T-helper 2 cell treated with Interferon-gamma antibody and Interleukin-4, amounts not matched to agents 5 μg/mL and 100 μg/mL, for 36 hours (primary cell): ENCODE measurements at places on chromosomes 11 and 22.

DNA sequence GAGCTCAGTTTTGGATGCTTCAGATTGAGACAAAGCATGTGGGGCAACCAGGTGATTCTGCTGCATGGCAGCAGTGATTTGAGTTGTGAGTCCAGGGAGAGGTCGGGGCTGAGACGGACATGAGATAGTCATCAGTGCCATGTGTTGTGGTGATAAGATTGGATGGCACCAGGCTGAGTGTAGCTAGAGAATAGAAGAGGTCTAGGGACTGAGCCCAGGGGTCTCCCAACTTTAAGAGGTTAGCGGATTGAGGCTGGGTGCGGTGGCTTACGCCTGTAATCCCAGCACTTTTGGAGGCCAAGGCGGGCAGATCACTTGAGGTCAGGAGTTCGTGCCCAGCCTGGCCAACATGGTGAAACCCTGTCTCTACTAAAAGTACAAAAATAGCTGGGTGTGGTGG, 6.3 kb upstream of the CTSD start:
- no peak for DNase-seq

DNA sequence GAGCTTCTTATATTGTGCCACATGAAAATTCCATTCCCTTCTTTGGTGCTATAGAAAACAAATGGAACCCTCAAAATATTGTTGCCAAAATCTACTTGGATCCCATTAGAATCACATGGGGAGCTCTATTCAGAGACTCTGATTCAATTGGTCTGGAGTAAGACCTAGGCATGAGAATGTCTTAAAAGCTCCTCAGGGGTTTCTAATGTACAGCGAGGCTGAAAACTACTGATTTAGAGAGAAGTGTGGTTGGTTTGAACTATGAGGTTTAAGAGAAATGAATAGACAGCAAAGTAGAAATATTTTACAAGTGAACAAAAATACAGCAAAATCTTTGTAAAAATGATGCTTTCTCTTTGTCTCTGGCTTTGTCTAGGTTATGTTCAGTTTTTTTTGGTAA, 514.7 kb downstream of the CNTN5 start:
- no peak for DNase-seq

DNA sequence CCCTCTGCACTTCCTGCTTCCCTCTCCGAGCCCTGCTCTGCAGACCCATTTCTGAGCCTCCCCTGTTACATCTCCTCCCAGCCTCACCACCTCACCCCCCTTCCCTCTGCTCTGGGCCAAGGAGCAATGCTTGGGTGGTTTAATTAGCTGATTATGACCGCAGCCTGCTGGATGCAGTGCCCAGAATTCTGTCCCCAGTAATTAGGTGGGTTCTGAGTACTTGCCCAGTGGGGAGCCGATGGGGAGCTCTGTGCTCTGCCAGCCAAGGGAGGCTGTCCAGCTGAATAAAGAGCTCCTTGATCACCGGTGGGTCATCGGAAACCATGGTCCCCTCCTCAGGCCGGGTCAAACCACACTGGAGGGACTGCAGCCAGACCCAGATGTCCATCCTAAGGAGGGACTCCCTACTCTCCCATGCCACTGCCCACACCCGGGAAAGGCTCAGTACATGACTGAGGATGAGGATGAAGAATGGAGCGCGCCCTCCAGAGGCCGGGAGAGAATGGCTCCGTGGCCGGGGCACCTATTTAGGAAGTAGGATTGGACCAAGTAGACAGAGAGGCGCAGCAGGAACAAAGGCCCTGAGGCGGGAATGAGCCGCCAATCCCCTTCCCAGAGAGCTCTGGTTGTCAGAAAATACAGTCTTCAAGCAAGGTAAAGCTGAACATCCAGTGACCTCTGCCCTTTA, 9.1 kb downstream of the ARRB1 start:
- DNase-seq = no peak

DNA sequence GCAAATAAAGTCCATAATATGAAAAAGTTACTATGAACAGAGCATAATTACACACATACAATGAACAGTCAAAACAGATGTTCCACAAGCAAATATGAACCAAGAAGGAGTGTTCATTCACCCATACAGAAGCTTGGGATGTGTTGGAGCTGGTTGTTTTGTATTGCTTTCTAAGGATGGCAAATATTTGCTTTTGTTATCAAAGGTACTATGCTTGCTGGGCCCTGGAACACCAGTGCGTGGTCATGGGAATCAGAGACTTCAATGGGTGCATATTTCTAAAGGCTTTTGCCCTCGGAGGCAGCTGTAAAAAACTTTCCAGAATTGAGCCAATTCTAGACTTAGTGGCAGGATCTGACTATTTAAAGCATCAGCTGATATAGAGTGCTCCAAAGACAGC, 85.1 kb downstream of the BARX2 start:
- DNase-seq = no peak

DNA sequence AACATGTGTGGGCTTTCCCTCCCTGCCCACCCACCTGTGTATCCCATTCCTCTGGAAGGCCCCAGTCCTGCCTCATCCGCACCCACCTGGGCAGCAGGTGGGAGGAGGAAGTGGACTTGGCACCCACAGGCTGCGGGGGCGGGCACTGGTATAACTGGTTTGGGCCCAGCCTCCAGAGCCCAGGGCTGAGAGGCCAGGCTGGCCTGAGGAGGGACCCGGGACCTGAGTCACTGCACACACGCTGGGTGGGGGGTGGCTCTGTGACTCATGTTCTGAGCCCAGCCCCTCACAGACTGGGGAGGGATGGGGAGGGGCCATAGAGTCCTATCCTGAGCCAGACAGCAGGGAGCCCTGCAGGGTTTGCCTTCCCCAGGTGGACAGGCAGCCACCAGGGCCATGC, 16.7 kb downstream of the PHLDA2 start:
- no peak for DNase-seq

- DNase-seq = no peak
These were observed 35.1 kb downstream of the NRXN2 start for GRCh38 chr11:64687643-64688533.

GRCh38 chr11:111635706-111636045, 33.4 kb downstream of the SIK2 start:
- no peak for DNase-seq

DNA sequence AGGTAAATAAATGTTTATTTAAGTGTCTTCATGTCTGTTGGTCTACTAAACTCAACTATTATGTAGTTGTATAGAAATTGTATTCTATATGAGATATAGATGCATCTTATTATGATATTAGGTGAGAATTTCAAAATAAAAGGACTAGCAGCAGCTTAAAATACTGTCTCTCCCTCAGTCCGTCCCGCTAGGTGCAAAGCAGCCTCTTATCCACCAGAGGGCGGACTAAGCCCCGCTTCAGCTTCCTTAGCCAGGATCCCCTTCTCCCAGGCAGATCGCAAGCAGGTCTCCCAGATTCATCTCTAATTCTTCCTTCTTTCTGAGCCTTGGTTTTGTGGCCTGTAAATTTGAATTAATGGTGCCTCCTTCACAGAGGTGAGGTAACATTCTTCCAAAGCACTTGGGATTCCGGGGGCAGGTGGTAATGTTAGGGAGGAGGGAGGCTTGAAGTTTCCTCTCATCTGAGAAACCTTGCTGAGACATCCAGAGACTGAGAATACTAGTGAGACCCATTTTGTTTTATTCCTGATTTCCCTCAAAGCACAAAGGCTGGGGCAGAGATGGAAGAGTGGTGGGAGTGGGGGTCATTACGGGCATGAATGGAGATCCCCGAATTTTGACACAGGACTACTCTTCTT, 13.5 kb upstream of the INSC start:
- DNase-seq = peak; percentile 20

GRCh38 chr11:33610903-33611302, 89.7 kb downstream of the C11orf91 start:
- no peak for DNase-seq

GRCh38 chr22:44316393-44317122, 3.8 kb upstream of the SHISAL1 start:
- DNase-seq = no peak

DNA sequence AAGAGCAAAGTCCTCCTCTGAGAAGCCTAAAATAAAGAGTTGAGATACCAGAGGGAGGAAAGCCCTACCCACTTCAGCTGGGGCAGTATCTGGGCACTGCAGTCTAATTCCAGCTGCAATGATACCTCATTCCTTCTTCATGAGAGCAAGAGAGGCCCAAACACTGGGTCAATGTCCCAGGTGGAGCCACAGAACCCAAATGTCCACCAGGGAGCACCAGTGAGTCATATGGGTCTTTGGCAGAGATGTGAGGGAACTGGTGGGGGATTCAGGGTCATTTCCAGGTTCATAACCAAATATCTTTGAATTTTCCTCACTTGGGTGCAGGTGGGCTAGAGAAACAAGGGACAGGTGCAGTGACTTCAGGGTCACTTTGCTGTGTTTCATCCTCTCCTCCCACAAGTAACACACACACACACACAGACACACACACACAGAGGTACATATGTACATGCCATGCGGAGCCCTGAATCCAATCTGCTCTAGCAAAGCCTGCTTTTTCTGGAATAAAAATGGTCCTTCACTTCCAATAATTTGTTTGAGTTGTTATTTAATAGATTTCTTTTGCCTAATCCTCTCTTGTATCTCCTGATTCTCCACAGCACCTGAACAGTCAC, 585.4 kb downstream of the SOX6 start:
- DNase-seq = no peak

- peak; percentile 36 for DNase-seq
These were observed 6.2 kb downstream of the STIM1 start for GRCh38 chr11:3861683-3862082.

DNA sequence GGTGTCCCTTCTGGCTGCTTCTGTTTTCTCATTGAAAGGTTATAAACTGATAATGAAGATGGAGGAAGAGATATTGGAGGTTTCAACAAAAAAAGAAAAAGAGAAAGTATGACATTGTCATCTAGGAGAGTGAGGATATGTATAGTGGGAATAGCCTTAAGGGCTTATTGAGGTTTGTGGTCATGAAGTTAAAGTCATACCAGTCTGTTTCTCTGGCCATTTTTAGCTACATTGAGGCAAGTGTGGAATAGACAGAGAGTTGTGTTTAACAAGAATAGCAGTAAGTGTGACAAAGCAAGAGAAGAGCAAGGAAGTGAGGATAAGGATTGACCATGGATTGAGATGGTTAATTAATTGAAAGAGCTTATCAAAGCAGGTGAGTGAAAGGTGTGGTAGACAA, 110.4 kb downstream of the ELP4 start:
- DNase-seq = no peak

DNA sequence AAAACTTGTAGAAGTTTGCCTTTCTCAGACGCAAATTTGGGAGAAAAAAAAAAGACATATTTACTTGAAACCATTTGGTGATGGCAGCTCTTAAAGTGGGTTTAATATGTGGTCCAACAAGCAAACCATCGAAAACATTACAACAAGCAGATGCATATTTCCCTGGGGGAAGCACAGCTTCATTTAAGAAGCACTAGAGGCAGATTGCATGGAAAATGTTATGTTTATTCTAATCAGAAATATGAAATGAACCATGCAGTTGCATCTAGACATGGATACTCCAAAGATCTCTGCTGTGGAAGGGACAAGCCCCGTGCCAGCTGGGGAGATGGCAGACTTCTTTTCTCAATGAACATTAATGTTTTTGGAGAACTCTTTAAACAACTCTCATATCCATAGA, 57.4 kb upstream of the PARVA start:
- DNase-seq = no peak

DNA sequence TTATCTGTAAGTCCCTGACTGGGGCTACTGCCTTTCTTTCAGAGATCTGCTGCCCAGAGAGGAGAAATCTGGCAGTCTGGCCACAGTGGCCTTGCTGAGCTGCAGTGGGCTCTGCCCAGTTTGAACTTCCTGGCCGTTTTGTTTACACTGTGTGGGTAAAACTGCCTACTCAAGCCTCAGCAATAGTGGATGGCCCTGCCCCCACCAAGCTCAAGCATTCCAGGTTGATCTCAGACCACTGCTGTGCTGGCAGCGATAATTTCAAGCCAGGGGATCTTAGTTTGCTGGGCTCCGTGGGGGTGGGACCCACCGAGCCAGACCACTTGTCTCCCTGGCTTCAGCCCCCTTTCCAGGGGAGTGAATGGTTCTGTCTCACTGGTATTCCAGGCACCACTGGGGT, 117.5 kb downstream of the TRPC6 start:
- no peak for DNase-seq

GRCh38 chr22:38704654-38705234, 1.0 kb upstream of the GTPBP1 start:
- peak; percentile 23 for DNase-seq

GRCh38 chr22:23591201-23591791, 11.2 kb upstream of the IGLL1 start:
- DNase-seq = peak; percentile 26

DNA sequence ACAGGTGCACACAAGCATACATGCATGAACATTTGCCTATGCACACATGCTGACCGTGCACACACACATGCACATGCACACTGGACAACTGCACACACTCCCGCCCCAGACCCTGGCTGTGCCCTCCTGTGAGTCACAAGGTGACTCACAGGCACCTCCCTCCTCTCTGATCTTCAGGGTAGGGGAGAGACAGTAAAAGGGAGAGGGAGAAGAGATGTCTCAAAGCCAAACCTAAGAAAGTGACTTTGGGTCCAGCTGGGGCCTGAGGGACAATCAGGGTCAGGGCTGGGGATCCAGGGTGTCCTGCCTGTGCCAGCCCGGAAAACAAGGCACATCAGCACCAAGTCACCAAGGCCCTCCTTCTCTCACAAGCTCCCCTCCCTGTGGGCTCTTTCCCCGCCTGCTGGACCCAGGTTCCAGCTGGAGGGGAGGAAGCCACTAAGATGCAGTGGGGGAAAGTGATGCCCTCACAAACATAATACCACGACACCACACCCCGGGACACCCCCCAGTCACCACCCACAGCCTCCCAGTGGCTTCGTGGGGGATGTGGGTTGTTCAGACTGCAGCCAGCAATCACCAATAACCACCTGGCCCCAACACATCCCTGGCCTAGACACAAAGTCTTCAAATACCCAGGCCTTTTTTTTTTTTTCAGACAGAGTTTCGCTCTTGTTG, 39.3 kb downstream of the PDGFB start:
- peak; percentile 17 for DNase-seq

- no peak for DNase-seq
These were observed 10.7 kb downstream of the XNDC1N start for GRCh38 chr11:71917646-71918140.

- DNase-seq = no peak
These were observed 62.6 kb upstream of the CRYBB3 start for GRCh38 chr22:25136953-25137576.

DNA sequence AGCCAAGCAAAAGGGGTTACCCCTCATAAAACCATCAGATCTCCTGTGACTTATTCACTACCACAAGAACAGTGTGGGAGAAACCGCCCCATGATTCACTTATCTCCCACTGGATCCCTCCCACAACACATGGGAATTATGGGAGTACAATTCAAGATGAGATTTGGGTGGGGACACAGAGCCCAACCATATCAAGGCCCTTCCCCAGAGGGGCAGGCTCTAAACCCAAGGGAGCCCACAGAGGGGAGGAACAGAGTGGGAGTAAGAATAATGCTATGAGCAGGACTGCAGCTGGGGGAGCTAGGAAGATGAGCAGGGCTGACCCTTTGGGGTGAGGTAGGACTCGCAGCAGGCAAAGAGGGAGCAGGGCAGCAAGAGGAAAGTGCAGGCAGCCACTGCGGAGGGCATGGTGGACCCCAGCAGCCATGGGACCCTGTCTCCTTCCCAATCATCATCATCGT, 59.3 kb downstream of the CD82 start:
- DNase-seq = no peak

GRCh38 chr11:45945397-45945999, 23.0 kb downstream of the LARGE2 start:
- no peak for DNase-seq
